GOT3 (cell line): ENCODE measurements at places on chromosomes 12 and 14.

- no peak for DNase-seq
These were observed 56.3 kb downstream of the CACNA1C start for GRCh38 chr12:2108975-2109671.

DNA sequence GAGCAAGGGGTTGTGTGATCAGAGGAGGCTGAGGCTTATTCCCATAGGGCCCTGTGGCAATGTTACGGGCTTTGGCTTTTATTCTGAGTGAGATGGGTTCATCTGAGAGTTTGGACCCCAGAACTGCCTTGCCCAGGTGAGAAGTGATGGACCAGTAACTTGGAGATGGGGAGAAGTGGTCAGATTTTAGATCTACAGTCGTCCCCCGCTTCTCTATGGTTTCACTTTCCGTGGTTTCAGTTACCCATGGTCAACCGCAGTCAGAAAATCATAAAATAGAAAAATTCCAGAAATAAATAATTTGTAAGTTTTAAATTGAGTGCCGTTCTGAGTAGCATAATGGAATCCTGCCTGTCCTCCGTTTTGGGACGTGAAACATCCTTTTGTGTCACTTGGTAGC, 40.2 kb upstream of the PPP1CC start:
- no peak for DNase-seq

GRCh38 chr14:92753250-92753649, 4.8 kb upstream of the LGMN start:
- DNase-seq, result no peak

DNA sequence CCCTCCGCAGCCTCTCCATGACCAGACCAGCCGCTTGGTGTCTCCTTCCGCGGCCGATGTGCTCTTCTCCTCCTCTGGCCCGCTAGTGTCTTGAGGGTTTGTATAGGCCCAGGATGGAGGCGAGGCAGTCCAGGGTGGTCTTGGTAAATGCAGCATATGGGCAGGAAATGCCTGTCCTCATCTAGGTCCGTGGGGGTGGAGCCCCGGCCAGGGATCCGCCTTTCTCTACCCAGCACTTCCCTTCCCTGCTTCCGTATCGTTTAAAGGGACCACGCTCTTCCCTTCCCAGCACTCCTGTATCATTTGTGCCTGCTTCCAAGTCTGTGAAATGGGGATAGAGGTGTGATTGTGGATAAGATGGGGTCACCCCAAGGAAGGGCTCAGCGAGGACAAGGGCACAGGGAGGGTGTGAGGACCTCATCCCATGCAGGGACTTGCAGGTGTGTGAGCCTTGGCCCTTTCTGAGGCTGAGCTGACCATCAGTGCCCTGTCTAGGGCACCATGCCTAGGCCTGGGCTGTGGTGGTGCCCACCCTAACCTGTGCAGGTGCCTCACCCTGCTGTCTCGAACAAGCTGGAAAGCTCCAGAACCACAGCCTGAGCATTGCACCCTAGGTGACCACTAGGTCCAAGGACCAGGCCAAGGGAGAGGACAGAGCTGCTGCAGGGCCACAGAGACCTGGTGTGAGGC, 326.8 kb upstream of the RTL1 start:
- no peak for DNase-seq

DNA sequence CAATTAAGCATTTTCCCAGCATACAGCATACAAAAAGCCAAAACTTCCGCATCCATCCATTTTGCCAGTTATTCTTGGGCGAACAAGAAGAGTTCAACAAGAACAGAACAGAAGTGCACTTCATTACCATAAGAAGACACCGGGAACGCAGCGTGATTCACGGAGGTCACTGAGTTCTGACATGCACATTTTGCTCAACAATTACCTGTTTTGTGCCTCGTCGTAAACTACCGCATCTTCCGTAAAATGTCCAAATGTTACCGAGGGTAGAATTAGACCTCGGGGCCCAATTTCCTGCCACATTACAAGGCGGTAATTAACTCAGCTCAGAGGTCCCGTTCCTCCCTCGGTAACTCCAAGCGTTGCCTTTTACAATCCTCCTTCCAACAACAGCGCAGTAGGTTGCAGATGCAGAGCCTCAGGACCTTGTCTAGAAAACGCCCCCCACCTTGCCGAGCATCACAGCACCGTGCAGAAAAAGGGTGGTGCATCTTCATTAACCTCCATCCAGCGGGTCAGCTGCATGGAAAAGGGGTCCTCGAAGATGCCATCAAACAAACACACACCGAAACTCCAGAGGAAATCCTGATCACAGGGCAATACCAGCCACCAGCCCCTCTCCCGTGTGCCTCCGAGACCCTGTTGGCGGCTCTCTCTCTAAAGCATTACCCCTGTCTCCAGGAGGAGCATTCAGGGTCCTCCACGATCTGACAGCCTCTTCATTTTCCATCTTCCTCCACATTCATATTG, 125.2 kb downstream of the BCL11B start:
- no peak for DNase-seq

GRCh38 chr12:68449196-68449595, 117.0 kb upstream of the MDM1 start:
- DNase-seq, result no peak

DNA sequence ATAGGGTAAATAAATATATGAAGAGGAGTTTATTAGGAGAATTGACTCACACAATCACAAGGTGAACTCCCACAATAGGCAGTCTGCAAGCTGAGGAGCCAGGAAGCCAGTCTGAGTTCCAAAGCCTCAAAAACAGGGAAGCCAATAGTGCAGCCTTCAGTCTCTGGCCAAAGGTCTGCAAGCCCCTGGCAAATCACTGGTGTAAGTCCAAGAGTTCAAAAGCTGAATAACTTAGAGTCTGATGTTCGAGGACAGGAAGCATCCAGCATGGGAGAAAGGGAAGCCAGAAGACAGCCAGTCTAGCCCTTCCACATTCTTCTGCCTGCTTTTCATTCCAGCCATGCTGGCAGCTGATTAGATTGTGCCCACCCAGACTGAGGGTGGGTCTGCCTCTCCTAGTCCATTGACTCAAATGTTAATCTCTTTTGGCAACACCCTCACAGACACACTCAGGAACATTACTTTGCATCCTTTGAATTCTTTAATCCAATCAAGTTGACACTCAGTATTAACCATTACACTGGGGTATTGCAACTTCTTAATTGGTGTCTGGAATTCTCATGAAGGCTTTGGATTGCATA, 736.5 kb upstream of the LMO3 start:
- DNase-seq, result no peak

- no peak for DNase-seq
These were observed 187.7 kb upstream of the TMTC1 start for GRCh38 chr12:29971446-29971845.

GRCh38 chr12:91973813-91974212, 171.8 kb downstream of the BTG1 start:
- no peak for DNase-seq

- DNase-seq, result no peak
These were observed 188.9 kb upstream of the FOXG1 start for GRCh38 chr14:28577711-28578131.

DNA sequence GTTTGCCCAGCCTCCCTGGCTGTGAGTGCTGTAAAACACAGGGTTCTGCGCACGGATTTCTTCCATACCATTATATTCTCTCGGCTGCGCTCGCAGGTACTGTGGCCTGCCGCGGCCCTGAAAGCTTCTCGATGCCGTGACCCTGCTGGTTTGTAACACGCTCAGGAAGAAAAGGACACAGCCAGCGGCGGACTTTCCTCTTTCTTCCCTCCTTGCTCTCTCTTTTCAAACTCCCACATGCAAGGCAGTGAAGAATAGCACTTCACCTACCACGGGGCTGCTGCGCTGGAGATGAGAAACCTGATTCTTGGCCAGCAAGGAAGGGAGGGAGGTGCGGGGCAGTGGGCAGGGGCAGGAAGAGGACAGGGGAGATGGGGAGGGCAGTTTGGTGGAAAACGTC, 130.2 kb downstream of the RBM19 start:
- DNase-seq, result no peak

- no peak for DNase-seq
These were observed 75.9 kb upstream of the FBRSL1 start for GRCh38 chr12:132413931-132414588.

- no peak for DNase-seq
These were observed 360.4 kb downstream of the PCNX1 start for GRCh38 chr14:71267691-71268090.

- DNase-seq, result no peak
These were observed 6.2 kb downstream of the FOXJ2 start for GRCh38 chr12:8038659-8039114.

DNA sequence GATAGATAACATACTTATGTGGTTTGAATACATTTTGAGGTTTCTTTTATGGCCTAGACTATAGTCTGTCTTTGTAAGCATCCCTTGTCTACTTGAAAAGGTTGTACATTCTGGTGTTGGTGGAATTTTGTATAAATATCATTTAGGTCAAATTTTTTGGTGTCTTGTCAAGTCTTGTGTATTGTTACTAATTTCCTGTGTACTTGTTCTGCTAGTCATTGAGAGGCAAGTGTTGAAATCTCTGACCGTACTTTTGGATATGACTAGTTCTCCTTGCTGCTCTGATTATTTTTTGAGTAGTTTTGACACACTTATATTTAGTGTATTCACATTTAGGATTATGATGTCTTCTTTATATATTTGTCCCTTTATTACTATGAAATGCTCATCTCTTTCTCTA, 219.6 kb downstream of the CCDC91 start:
- no peak for DNase-seq

DNA sequence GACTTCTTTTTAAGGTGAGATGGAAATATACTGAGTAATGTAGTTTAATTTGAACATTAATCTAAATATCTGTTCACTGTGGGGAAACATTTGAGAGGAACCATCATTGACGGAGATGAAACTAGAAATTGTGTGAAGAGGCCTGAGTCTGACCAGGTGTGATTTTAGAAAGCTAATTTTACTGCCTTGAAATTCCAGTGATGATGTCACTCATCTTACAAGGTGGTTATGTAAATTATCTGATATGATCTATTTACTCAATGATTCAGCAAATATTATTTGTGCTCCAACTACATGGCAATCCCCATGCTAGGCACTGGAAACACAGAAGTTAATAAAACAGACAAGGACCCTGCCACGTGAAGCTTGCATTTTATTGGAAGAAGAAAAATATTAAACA, 435.7 kb upstream of the DCN start:
- no peak for DNase-seq

- DNase-seq, result no peak
These were observed 121.3 kb downstream of the SAMD4A start for GRCh38 chr14:54688229-54688628.

GRCh38 chr12:65568517-65568916, 255.8 kb upstream of the HMGA2 start:
- DNase-seq, result no peak

- DNase-seq, result no peak
These were observed 60.2 kb downstream of the SLC2A13 start for GRCh38 chr12:40045656-40046055.

DNA sequence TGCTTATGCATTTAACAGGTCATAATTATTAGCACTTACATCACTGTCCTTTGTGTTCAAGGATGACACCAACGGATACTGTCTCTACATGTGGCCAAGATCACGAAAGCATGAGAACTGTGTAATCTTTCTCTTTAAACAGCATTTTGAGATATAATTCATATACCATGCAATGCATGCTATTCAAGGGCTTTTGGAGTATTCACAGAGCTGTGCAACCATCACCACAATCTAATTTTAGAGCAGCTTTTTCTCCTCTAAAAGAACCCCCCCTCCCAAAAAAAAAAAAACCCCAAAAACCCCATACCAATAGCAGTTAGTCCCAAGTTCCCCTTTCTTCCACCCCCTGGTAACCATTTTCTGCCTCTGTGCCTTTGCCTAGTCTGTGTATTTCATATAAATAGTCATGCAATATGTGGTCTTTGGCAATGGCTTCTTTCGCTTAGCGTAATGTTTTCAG, 60.6 kb downstream of the SPRING1 start:
- DNase-seq, result no peak

DNA sequence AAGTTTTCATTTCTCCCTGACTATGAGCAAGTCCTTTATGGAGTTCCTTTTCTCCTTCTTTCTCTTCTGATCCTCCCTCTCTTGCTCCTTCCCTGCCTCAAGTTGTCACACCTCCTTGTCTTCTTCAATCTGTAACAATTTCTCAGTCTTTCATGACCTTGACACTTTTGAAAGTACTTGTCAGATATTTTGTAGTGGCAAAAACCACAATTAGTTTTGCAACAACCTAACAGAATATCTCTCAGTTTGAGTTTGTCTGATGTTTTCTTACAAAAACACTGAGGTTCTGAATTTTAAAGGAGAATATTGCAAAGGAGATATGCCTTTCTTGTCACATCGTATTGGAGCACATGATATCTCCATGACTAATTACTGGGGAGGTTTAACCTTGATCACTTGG, 4.1 kb upstream of the CRADD start:
- no peak for DNase-seq

DNA sequence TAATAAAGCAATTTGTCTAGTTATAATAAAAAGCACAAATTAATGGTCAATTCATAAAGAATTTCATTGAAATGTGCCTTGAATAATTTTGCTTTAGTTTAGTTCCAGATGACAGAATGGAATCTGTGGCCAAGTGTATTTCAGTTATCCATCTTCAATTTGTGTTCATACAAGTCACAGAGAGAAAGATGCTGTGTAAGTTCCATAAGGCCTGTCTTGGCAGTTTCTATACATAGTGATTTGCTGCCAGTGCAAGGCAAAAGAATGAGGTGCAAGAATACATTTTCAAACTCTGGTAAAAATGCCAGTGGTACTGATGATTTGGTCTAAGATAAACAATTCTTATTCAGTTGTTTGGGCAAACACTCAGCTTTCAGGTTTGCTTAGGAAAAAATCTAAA, 134.4 kb upstream of the PTPRB start:
- DNase-seq, result no peak

- DNase-seq, result no peak
These were observed 12.6 kb downstream of the LRTM2 start for GRCh38 chr12:1832801-1833595.

GRCh38 chr12:127606476-127607015, 660.4 kb upstream of the TMEM132C start:
- DNase-seq, result no peak

GRCh38 chr12:96698521-96698920, 208.5 kb upstream of the NEDD1 start:
- DNase-seq, result no peak

DNA sequence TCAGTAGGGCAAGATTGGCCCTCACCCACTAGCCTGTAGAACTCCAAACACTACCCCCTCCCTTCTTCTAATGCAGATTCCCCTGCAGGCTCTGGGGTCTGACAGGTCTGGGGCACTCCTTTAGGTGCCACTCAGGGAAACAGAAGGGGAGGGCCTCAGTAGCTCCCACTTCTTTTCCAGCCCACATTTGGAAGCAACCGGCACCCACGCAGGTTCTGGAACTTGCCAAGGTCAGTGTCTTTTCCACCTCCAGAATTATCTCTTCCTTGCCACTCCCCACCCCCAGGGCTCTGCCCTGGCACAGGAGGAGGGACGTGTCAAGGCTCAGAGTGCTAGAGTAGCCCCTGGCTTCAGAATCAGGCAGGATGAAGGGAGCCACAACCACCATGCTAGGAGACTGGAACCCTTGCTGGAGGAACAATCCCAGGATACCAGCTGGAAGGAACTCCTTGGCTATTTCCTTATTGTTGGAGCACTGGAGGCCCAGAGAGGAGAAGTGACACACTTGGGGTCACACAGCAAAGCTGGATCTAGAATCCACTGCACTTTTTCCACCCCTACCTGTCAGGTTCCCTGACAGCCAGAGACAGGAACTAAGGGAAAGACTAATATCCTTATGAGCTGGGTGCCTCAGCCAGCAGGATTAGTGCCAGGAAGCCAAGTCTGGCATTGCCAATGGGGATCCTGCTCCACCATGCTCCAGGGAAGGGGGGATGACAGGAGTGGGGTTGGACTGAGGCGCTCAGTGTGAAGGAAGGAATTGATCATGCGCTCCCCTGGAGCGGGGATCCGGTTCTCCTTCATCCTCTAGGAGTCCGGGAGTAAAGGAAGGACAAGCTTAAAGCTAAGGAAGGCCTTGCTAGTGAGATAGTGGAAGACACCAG, 1.8 kb upstream of the FIGNL2 start:
- DNase-seq, result no peak
